ENCODE measurements at places on chromosomes 4 and X. TPM values are rescaled to one million over a fixed set of nuclear protein-coding genes. Genes with fewer than 3 reads are reported as not detected.

Gene TNIP3
- 0.22 TPM for total RNA-seq

Gene TMSB15C
- 0.27 TPM for total RNA-seq

Gene UNC5C
- 0.01 TPM for total RNA-seq

Gene TMPRSS11D
- total RNA-seq, result not detected

Gene SMIM10
- total RNA-seq, result 0.05 TPM

Gene TSPYL2
- total RNA-seq, result 9.2 TPM

Gene SCML2
- total RNA-seq, result 8.1 TPM

Gene HPGD
- 59.7 TPM for total RNA-seq

Gene TLR3
- 0.44 TPM for total RNA-seq

Gene ATP1B4
- total RNA-seq, result not detected

Gene GRPR
- 0.13 TPM for total RNA-seq

Gene RLIM
- total RNA-seq, result 17.4 TPM

Gene GLRA2
- total RNA-seq, result not detected

Gene CT83
- not detected for total RNA-seq

Gene TMEM33
- 52.0 TPM for total RNA-seq

All from A549 treated with CORT108297 at 1 μM for 4 hours (cell line).